G401 (cell line): ENCODE measurements at places on chromosomes 12 and 14. TPM values are rescaled to one million over a fixed set of nuclear protein-coding genes. Genes with fewer than 3 reads are reported as not detected.

LMNTD1 gene
- not detected in 2 replicates for total RNA-seq

TSHR gene
- total RNA-seq = not detected in 2 replicates

EPYC gene
- not detected in 2 replicates for total RNA-seq

DCD gene
- total RNA-seq = not detected in 2 replicates

PGAM5 gene
- total RNA-seq = 112 and 121 TPM in 2 replicates

CCDC184 gene
- total RNA-seq = 0.03 and 0.06 TPM in 2 replicates

KRT85 gene
- not detected in 2 replicates for total RNA-seq

TGFB3 gene
- 3.1 and 3.9 TPM in 2 replicates for total RNA-seq

AKAP5 gene
- 1.5 and 2.1 TPM in 2 replicates for total RNA-seq

KLRG1 gene
- 4.5 and 8.2 TPM in 2 replicates for total RNA-seq

CD27 gene
- total RNA-seq = not detected in 2 replicates

SLC2A3 gene
- total RNA-seq = 32.5 and 32.9 TPM in 2 replicates

PGF gene
- 1.8 and 3.9 TPM in 2 replicates for total RNA-seq

TAS2R31 gene
- total RNA-seq = 0.14 and 0.43 TPM in 2 replicates

LRFN5 gene
- total RNA-seq = not detected in 2 replicates

ALDH1L2 gene
- total RNA-seq = 0.55 and 2.2 TPM in 2 replicates

DNAI7 gene
- total RNA-seq = 0.20 and 0.37 TPM in 2 replicates

KRT78 gene
- 0.61 TPM in 1 of 2 replicates, not detected in the other for total RNA-seq

SPX gene
- 0.47 and 4.2 TPM in 2 replicates for total RNA-seq

ADCY4 gene
- not detected in 2 replicates for total RNA-seq

RPS29 gene
- total RNA-seq = 3,018 and 4,408 TPM in 2 replicates

SERPINA12 gene
- not detected in 2 replicates for total RNA-seq

ACSS3 gene
- total RNA-seq = not detected in 2 replicates

NINJ2 gene
- 0.31 and 5.0 TPM in 2 replicates for total RNA-seq

NYNRIN gene
- 19.7 and 24.1 TPM in 2 replicates for total RNA-seq

STAB2 gene
- not detected in 2 replicates for total RNA-seq

TROAP gene
- total RNA-seq = 39.1 and 43.0 TPM in 2 replicates

DCP1B gene
- 17.4 and 20.6 TPM in 2 replicates for total RNA-seq

SLC17A8 gene
- total RNA-seq = 0.80 TPM in 1 of 2 replicates, not detected in the other

FITM1 gene
- 0.88 TPM in 1 of 2 replicates, not detected in the other for total RNA-seq

TMEM120B gene
- 22.6 and 27.9 TPM in 2 replicates for total RNA-seq

DLK1 gene
- total RNA-seq = 4.4 and 6.1 TPM in 2 replicates

DHH gene
- 0.06 TPM in 1 of 2 replicates, not detected in the other for total RNA-seq

TSPAN19 gene
- total RNA-seq = not detected in 2 replicates

IFNG-AS1 gene
- total RNA-seq = not detected in 2 replicates

CLEC4C gene
- not detected in 2 replicates for total RNA-seq

DAO gene
- 21.5 and 22.1 TPM in 2 replicates for total RNA-seq

AMHR2 gene
- total RNA-seq = not detected in 2 replicates

FOXG1 gene
- 0.25 TPM in 1 of 2 replicates, not detected in the other for total RNA-seq

CNTN1 gene
- not detected in 2 replicates for total RNA-seq

ZNF891 gene
- total RNA-seq = 1.4 and 1.6 TPM in 2 replicates

TAS2R20 gene
- 0.12 and 0.61 TPM in 2 replicates for total RNA-seq

USP44 gene
- total RNA-seq = 0.34 and 4.2 TPM in 2 replicates

CCDC175 gene
- total RNA-seq = not detected in 2 replicates

SYNDIG1L gene
- total RNA-seq = not detected in 2 replicates

OTUB2 gene
- total RNA-seq = 1.5 and 3.3 TPM in 2 replicates

GRIP1 gene
- total RNA-seq = 0.27 TPM in 1 of 2 replicates, not detected in the other

OVCH1 gene
- not detected in 2 replicates for total RNA-seq

DNAJC22 gene
- 3.2 and 4.1 TPM in 2 replicates for total RNA-seq

DPPA3 gene
- total RNA-seq = not detected in 2 replicates

KRT6C gene
- not detected in 2 replicates for total RNA-seq

GNS gene
- total RNA-seq = 50.2 and 64.1 TPM in 2 replicates

OSGEP gene
- total RNA-seq = 46.3 and 60.7 TPM in 2 replicates

DTX1 gene
- total RNA-seq = 5.6 and 5.8 TPM in 2 replicates

FGD6 gene
- total RNA-seq = 3.8 and 3.9 TPM in 2 replicates
